ENCODE measurements at places on chromosomes 6 and 20.

- DNase-seq, result no peak
Measured at GRCh38 chr6:105892577-105893262, 193.4 kb upstream of the PRDM1 start.

DNA sequence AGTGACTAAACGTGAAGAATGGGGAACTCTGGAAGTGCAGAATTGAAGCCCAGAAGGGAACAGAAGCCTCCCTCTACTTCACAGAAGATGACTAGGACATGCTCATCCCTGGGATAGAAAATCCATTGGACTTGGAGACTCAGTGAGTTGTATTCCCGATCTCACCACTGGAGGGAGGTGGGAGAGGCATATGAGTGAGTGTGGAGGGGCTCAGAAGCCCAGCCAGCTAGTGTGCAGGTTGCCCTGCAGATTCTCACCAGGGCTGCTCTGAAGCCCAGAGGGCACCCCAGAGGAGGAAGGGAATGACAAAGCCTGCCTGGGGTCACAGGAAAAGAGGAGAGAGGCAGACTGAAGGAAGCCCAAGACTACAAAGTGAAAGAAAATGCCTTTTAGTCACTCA lies 42.1 kb upstream of the HLA-E start:
- no peak for DNase-seq

DNA sequence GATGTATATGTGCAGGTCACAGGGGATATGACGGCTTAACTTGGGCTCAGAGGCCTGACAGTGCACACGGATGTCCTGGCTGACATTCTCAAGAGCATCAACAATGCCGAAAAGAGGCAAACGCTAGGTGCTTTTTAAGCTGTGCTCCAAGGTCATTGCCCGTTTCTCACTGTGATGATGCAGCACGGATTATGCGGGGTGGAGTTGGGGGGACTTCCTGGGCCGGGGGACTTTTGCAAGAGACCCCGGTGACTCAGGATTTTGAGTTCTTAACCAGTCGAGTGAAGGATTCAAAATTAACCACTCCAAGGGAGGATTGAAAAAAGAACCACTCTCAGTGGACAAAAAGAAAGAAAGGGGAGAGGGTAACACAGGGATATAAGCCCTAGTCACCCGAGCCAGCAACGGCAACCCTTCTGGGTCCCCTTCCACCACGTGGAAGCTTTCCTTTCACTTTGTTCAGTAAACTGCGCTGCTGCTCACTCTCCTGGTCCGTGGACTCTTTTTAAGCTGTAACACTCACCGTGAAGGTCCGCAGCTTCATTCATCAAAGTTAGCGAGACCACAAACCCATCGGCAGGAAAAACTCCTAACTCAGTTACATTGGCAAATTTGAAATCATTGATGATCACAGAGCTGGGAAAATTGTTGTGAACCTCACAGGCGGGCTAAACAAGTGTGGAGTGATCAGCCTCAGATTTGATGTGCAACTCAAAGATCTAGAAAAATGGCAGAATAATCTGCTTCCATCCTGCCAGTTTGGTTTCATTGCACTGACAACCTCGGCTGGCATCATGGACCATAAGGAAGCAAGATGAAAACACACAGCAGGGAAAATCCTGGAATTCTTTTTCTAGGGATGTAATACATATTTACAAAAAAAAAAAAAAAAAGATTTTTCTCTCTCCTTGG lies 199.3 kb downstream of the ARID1B start:
- no peak for DNase-seq

DNA sequence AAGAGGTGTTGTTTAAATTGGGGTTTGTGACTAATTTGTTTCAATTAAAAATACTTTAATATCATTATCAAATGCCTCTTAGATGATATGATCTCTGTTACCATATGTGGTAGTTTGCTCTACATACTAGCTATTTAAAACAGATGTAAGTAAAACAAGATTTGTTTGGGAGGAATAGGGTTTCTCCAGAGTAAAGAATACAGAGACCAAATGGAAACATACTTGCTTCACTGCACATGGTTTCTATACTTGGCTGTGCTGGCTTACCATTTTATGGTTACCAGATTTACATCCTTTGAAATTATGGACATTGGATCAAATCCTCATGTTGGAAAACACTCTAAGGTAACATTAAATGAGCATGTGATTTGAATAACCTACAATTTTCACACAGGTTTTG lies 588.3 kb downstream of the CD109 start:
- DNase-seq, result no peak

DNA sequence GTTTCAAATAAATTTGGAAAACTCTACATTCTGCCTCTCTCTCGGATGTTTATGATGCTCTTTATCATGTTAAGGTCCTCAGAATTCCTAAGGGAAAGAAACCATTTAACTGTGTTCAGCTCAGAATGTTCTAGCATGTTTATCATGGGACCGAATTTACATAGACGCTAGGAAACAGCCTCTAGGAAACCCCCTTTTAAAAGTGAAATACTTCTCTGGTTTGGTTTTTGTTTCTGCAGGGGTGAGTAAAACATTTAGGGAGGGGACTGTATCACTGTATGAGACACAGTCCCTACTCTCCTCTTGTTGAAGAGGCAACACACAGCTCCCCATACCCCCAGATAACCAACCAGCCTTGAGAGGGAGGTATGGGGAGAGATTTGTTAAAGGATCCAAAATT lies 267.6 kb upstream of the SUPT3H start:
- DNase-seq, result no peak

- no peak for DNase-seq
Measured at GRCh38 chr20:437787-438486, 24.4 kb downstream of the TBC1D20 start.

DNA sequence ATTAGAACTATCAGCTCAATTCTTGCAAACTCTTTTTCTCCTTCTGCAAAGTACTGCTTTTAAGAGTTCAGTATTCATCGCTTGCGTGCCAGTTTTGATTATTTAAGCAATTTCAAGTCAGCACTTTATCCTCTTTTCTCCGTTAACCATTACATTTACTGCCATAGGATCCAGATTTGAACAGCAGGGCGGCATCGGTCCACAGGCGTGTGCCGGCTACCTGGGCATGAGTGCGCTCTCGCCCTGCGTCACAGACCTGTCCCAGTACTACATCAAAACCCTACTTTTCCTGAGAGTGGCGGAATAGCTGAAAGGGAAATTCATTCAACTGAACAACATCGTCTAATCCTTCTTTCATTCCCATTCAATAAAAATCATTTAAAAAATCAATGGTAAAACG lies 53.4 kb downstream of the MYLK4 start:
- DNase-seq, result no peak

GRCh38 chr6:150177259-150177951 lies 34.6 kb downstream of the PPP1R14C start:
- no peak for DNase-seq

DNA sequence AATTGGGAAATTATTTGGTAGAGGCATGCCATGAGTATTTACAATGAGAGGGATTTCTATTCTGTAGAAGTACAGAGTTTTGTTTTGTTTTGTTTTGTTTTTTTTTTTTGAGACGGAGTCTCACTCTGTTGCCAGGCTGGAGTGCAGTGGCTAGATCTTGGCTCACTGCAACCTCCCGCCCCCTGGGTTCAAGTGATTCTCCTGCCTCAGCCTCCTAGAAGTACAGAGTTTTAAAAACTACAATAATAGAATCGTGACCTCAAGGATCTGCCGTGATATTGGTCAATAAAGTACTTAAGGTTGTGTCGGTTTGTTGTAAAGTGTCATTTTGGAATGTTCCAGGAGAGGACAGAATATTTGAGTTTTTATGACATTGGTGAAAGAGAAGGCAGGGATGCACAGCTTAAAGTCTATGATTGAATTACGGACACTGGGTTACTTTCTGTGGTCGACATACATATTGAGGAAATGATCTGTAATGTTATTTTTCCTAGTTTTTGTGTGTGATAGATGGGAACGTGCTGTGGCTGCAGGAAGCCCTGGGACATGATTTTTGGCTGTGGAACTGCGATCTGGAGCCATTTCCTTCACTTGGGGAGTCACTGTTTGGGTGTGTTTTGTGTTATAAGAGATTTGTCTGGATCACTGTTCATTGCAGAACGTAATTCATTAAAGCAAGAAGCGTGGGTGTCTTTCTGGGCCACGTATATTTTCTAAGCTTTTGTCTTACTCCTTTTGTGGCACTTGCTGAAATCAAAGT lies 59.6 kb downstream of the TIAM2 start:
- no peak for DNase-seq

DNA sequence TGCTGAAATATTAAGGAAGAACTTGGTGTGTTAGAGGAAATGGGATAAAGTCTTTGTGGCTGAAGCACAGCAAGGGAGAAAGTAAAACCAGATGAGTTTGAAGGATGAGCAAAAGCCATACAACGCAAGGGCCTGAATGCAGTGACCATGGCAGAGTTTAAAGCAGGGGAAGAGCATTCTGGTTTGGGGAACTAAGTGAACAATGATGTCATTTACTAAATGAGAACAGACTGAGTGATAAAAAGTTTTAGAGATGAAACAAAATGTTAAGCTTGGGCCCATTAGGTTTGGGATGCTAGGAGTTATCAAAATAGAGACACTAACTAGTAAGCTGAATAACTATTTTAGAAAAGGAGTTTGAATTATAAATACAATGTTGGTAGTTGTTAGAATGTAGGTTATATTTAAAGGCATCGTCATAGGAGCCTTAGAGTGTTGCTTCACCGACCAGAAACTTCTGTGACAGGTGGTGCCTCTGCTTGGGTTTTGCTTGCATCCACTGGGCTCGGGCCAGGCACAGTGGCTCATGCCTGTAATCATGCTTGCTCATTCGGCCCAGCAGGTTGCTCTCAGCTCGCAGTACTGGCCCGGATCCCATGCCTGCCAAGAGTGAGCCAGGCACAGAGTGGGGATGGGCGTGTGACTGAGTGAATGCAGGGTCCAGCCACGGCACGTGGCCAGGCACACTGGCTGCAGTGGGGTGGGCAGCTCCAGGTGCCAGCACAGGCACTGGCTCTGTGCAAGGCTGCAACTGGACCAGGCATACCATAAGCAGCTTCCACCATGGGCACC lies 37.4 kb upstream of the OPRM1 start:
- DNase-seq, result no peak

GRCh38 chr6:100880853-100881706 lies at the start of gene ASCC3:
TSS of gene ASCC3 (minus strand) at chr6:100881329. CDS start at chr6:100867997, 13,332 bp downstream.
- peak; percentile 94 for DNase-seq

GRCh38 chr6:41642960-41643898 lies 5.0 kb downstream of the MDFI start:
- DNase-seq, result no peak

- DNase-seq, result peak; percentile 40
Measured at GRCh38 chr6:6543181-6543879, 45.2 kb upstream of the LY86 start.

Measured in substantia nigra (tissue), 51 donors.